ENCODE measurements at places on chromosomes 2 and 18. TPM values are rescaled to one million over a fixed set of nuclear protein-coding genes. Genes with fewer than 3 reads are reported as not detected.
A peak's percentile ranks its signal among the peaks of the same experiment; 100 is the strongest.

The CELF4 gene
- 0.18 TPM for total RNA-seq

DNA sequence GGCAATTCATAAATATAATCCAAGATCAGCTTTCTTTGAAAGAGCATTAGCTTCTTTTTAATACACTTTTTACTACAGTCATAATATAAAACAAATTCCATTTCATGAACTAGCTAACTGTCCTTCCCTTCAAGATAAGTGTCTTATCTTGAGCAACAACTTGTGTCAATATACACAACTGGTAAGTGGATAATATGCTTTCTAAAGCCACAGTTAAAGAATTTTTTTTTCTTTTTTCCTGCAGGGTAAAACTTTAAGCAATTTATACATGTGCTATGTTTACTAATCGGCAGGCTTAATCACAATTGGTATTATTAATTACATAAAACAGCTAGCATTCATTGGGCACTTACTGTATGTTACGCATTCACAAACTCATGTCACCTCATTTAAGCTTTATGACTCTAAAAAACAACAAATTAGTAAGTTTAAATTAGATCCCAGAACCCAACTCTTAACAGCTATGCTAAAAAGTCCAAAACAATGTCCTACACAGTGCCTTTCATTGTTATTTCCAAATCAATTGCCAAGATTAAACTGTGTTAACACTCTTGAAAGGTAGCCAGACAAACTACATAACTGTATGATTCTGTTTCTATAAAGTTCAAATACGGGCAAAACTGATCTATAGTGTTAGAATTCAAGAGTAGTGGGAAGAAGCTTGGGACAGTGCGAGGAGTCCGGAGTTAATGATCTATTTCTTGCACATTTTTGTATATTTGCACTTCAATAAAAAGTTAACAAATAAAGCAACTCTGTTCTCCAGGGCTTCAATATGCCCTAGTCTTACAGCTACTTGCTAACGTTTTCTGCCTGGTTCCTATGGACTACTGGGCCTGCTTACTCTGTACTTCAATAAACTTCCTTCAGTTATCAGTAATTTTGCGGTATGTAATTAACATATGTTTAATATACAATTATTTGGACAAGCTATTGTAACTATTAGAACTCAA, 6.0 kb downstream of the TXNL1 start:
- DNase-seq: no peak

GRCh38 chr2:105437708-105438103, 38.9 kb upstream of the FHL2 start:
- DNase-seq: peak; percentile 65

The NGEF gene
- 1.5 TPM for total RNA-seq

The PDE11A gene
- total RNA-seq: 0.62 TPM

- DNase-seq: no peak
Measured at GRCh38 chr18:58041633-58042032, 2.4 kb upstream of the NEDD4L start.

GRCh38 chr2:232353660-232354059, 24.9 kb upstream of the ALPP start:
- no peak for DNase-seq

GRCh38 chr2:18763338-18763737, 174.0 kb upstream of the NT5C1B start:
- DNase-seq: no peak

- no peak for DNase-seq
Measured at GRCh38 chr18:57940166-57940660, 103.8 kb upstream of the NEDD4L start.

The RBM44 gene
- 1.5 TPM for total RNA-seq

GRCh38 chr2:64213532-64214275, 69.5 kb upstream of the PELI1 start:
- DNase-seq: no peak

DNA sequence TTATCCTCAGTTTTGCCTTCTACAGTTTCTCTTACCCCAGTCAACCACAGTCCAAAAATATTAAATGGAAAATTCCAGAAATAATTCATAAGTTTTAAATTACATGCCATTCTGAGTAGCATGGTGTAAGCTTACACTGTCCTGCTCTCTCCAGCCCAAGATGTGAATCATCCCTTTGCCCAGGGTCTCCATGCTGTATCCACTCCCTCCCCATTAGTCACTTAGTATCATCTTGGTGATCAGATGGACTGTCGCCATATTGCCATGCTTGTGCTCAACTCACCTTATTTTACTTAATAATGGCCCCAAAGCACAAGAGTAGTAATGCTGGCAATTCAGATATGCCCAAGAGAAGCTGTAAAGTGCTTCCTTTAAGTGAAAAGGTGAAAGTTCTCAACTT, 18.5 kb upstream of the CCNT2 start:
- DNase-seq: no peak

The REG1B gene
- total RNA-seq: not detected

DNA sequence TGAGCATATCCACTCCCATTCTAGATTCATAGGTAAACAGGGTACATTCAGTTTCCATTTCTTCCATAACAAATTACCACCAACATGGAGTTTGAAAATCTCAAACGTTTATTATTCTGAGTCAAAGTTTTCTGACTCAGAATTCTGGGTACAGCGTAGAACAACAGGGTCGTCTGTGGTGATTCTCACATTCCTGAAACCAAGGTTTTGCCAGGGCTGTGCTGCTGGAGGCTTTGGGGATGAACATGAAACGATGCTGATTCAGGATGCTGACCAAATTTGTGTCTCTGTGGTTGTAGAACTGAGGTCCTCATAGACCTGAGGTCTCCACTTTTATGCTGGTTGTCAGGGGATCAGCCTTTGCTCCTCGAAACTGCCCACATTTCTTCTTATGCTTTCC, 255.7 kb downstream of the DSEL start:
- no peak for DNase-seq

The SPRED2 gene
- 10.7 TPM for total RNA-seq

GRCh38 chr2:160266037-160266551, 66.0 kb upstream of the ITGB6 start:
- no peak for DNase-seq

Measured in muscle of leg (tissue), 16 donors.